ENCODE measurements at places on chromosomes 11 and 22.
A peak's percentile ranks its signal among the peaks of the same experiment; 100 is the strongest.

GRCh38 chr11:100925935-100926334 is 203.7 kb downstream of the PGR start:
- no peak for DNase-seq

- no peak for DNase-seq
Measured at GRCh38 chr11:37907436-37908218, 1309.6 kb upstream of the RAG2 start.

- no peak for DNase-seq
Measured at GRCh38 chr11:42003801-42004200, 544.3 kb upstream of the LRRC4C start.

DNA sequence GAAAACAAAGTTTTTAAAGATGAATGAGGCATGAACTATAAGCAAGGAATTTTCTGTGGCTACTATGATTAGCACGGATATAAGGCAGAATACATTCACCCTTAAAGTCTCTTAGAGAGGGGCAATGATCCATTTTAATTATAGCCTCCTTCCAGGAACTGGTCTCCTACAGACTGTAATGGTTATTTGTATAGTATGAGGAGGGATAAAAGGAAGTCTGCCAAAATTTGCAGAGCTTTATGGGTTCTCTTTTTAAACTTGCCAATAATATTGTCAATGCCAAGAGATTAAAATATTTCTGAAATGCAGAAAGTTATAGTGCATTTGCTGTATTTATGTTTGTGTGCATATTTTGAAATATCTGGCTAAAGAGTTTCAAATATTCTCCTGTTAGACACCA is 271.4 kb upstream of the LUZP2 start:
- no peak for DNase-seq

DNA sequence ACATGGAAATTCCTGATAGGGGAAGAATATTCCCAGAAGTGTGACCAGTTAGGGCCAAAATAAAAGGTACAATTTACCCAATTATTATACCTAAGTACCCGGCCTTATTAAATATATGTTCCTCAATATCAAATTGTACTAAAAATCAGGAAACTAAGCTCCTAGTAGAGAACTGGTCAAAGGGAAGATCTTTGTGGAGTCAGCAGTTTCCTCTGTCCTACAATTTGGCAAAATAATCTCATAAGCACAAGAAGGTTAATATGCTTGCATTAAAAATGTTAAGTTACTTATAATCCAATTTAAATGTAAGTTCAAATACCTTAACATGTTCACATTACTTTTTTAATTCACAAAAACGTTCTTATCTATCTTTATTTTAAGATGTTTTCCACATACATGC is 10.3 kb downstream of the TTC28 start:
- no peak for DNase-seq

DNA sequence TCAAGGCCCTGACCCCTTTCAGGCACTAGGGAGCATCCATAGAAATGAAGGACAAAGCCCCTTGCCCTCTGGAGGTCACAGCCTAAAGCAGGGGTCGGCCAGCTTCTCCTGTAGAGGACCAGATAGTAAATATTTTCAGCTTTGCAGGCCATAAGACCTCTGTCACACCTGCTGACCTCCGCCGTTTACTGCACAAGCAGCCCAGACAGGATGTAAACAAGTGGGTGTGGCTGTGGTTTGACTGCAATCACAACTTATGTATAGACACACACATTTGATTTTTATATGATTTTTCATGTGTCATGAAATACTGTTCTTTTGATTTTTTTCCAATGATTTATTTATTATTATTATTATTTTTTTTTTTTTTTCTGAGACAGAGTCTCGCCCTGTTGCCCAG is 34.3 kb downstream of the KIAA1671 start:
- DNase-seq: no peak

GRCh38 chr22:26238596-26238995 is 69.3 kb downstream of the SEZ6L start:
- DNase-seq: no peak

DNA sequence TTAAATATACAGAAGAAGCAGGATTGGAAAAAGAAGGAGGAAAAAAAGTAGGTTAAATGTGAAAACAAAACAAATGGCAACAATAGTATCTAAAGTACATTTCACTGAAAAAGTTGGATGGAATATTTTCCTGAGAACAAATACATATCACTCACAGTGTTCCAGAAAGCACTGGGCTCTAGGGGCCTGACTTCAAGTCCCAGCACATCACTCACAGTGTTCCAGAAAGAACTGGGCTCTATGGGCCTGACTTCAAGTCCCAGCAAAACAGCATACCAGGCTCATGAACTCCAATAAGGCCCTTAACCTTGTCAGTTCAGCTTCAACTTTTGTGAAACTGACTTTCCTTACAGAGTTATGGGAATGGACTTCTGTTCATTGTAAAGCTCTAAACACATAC is 46.0 kb upstream of the CCDC34 start:
- no peak for DNase-seq

GRCh38 chr11:29452146-29452545 is 564.7 kb downstream of the KCNA4 start:
- no peak for DNase-seq

GRCh38 chr22:41770715-41771468 is 29.6 kb upstream of the CCDC134 start:
- no peak for DNase-seq

DNA sequence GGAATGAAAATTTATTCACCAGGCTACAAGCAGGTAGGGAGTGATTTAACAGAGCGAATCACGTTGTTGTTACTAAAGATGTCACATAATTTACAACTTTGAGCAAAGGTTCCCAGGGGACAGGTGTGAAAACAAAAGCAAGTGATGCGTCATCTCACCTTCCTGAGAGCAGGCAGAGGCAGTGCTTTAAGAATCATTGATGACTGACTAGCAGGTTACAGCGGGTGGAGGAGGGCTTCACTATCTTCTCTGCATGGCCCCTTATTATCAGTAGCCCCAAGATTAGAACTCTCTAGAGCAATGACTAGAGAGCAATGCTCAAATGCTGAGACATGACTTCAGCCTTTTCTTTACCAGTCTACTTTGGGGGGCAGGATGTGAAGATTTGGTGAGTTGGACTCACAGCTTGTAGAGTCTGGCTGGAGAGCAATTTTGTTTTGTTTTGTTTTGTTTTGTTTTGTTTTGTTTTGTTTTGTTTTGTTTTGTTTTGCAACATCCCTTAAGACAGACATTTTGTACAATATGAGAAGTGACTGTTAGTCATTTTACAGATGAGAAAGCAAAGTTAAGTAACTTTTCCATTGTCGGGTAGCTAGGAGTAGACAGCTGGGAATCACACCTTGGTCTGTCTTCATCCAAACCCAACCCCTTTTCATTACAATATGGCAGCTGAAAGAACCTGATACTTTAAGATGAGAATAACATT is 84.8 kb downstream of the SLC1A2 start:
- DNase-seq: peak; percentile 32

DNA sequence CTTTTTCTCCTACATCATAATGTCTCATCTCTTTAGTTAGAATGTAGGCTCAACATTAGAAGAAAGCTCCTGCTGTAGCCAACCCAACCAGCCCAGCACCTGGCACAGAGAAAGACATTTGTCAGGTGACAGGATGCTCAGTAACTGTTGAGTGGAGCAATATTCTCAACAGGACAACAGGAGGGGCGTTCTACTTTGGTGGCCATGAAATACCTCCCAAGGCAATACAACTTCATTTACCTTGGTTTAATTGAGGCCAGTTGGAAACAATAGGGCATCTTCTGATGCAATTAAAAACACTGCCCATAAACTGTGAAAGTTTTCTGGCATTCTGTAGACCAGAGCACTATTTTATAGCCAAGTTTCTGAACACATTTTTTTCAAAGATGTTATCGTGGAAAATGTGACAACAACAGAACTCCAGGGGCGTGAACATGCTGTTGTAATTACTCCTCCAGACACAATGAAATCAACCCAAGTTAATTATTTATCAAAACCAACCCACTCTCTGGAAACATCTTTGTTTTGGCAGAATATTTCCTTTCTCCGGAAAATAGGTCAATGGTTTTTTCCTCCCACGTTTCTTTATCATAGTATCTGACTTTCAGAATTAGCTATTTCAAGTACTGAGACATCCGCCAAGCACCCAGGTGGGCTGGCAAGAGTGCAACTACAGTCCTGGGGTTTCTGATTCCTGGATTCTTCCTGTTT is 538.1 kb downstream of the SOX6 start:
- no peak for DNase-seq

All from effector memory CD8-positive, alpha-beta T cell (primary cell).